Epithelial cell of alveolus of lung (primary cell): ENCODE measurements at places on chromosomes 4 and X. TPM values are rescaled to one million over a fixed set of nuclear protein-coding genes. Genes with fewer than 3 reads are reported as not detected.

Gene PDZD4
- 0.39 and 0.48 TPM in 2 replicates for total RNA-seq

Gene TRIM60
- total RNA-seq, result not detected in 2 replicates

Gene PRSS12
- 8.9 and 28.2 TPM in 2 replicates for total RNA-seq

Gene SPOCK3
- 0.52 and 0.56 TPM in 2 replicates for total RNA-seq

Gene C4orf46
- total RNA-seq, result 7.6 and 16.9 TPM in 2 replicates

Gene FMR1NB
- total RNA-seq, result not detected in 2 replicates

Gene HSFX3
- not detected in 2 replicates for total RNA-seq

Gene CCDC158
- 0.13 TPM in 1 of 2 replicates, not detected in the other for total RNA-seq

Gene CITED1
- total RNA-seq, result not detected in 2 replicates

Gene NSG1
- 0.80 and 5.3 TPM in 2 replicates for total RNA-seq

Gene TRIM2
- 27.1 and 30.1 TPM in 2 replicates for total RNA-seq
